Stimulated activated CD8-positive, alpha-beta memory T cell treated with anti-CD3 and anti-CD28 coated beads, Interleukin-4, amount 100 ng/mL, for 24 hours (primary cell): ENCODE measurements at places on chromosomes 13 and 19.
A peak's percentile ranks its signal among the peaks of the same experiment; 100 is the strongest.

DNA sequence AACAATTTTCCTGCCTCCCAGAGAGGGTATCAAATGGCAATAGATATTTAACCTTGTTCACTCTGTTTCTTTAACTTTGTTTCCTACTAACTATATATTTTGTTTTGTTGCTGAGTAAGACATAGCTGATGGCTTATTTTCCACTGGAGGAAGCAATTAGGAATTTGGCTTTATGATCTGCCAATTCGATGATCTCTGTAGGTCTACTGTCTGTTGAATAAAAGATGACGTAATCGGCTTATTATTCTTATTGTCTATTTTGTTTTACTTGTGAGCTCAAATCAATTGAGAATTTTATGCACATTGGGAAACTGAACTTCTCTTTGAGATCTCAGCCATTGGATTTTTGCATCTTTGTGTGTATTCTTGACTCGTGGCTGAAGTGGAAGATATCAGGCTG lies 862.6 kb downstream of the EFNB2 start:
- DNase-seq, result no peak

GRCh38 chr13:109760951-109761350 lies 25.4 kb downstream of the IRS2 start:
- DNase-seq, result no peak

GRCh38 chr19:2249010-2249866 lies at the start of gene AMH:
AMH (plus strand) TSS chr19:2249323; CDS start chr19:2249333, 10 bp downstream.
- DNase-seq, result no peak

- no peak for DNase-seq
Observed at GRCh38 chr13:98846521-98846920, 94.0 kb upstream of the SLC15A1 start.

GRCh38 chr13:80306337-80306972 lies 34.5 kb downstream of the SPRY2 start:
- DNase-seq, result no peak

GRCh38 chr13:94154367-94154766 lies 325.1 kb downstream of the DCT start:
- no peak for DNase-seq

- DNase-seq, result peak; percentile 72
Observed at GRCh38 chr13:44259045-44260027, 114.3 kb upstream of the SERP2 start.

- DNase-seq, result no peak
Observed at GRCh38 chr13:27043013-27043412, 128.6 kb downstream of the USP12 start.

DNA sequence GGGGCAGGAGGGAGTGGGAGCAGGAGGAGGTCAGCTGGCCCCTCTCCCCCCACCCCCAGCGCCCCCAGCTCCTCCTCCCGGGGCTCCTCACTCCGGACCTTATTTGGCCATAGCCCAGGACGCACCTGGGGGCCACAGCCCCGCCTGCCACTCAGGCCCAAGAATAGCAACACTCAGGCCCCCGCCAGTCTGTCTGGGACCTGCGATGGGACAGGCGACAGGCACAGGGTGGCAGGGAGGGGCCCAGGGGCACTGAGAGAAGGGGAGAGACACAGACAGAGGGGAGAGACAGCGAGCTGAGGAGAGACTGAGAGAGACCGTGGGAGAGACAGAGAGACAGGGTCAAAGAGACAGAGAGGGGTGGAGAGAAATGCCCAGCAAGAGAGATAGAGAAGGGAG lies 10.2 kb downstream of the JOSD2 start:
- no peak for DNase-seq

DNA sequence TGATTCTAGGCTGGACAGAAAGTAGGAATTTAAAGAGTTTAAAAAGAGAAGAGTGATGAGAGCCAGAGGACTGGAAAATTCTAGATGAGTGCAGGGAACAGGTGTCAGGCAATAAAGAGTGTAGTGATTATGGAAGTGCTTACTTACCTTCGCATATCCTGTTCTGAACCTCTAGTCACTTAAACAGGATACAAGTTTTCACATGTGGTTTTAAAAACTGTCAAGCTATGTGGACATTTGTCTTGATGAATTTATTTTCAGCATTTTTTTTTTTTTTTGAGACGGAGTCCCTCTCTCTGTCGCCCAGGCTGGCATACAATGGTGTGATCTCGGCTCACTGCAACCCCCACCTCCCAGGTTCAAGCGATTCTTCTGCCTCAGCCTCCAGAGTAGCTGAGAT lies 34.3 kb upstream of the IL17D start:
- DNase-seq, result no peak

DNA sequence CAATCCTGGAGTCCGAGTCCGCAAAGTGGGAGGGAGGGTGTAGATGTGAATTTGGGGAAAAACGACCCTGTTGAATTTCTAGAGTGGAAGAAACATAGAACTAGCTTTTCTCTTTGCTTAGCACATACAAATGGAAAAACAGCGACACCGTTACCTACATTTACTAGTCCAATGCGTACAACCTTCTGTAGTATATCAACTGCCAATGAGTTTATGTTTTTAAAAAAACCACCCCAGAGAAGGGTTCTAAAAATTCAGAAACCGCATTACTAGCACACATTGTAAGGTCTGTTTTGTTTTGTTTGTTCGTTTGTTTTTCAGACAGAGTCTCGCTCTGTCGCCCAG lies 332 bp upstream of the SUPT20H start:
- no peak for DNase-seq

GRCh38 chr13:24233351-24233901 lies 72.9 kb downstream of the SPATA13 start:
- no peak for DNase-seq

GRCh38 chr13:18235172-18235571 lies 946.5 kb downstream of the TUBA3C start:
- DNase-seq, result no peak

GRCh38 chr13:95485045-95485517 lies 67.4 kb upstream of the CLDN10 start:
- no peak for DNase-seq

GRCh38 chr13:21934284-21934683 lies 263.4 kb downstream of the FGF9 start:
- DNase-seq, result no peak

DNA sequence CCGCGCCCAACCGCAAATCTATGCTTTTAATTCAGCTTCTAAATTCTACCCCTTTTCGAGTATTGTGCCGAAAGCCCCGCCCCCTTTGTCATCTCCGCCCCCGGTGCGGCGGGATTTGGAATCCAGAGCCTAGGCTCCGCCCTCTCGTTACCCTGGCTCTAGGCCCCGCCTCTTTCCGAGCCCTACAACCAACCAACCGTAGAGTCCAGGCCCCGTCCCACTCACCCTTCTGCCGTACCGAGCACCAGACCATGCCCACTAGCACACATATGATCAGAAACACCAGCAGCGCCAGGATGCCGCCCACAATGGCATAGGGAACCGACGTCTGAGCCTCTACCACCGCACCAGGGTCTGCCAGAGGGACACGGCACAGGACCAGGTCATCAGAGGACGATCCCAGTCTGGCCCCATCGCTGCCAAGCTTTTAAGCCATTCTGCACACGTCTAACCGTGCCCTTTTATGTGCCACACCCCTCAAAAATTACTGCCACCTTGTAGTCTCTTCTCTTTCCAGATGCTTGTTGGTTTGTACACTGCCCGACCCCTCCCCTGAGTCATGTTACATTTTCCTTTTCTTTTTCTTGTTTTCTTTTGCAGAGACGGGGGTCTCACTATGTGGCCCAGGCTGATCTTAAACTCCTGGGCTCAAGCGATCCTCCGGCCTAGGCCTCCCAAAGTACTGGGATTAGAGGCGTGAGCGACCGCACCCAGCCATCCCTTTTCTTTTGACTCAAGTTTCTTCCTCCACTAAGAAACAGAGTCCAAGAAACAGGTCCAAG lies 4.7 kb upstream of the ZNF428 start:
- DNase-seq, result no peak

DNA sequence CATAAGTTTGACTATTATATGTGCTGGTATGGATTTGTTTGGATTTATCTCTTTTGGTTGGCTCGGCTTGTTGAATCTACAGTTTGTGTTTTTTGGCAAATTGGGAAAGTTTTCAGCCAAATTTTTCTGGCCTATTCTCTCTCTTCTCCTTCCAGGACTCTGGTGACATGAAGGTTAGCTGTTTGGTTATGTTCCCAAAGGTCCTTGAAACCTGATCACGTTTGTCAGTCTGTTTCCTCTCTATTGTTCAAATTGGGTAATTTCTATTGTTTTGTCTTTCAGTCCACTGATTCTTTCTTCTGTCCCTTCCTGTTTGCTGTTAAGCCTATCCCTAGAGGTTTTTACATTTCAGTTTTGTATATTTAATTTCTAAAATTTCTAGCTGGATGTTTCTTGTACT lies 81.5 kb upstream of the SHISA2 start:
- no peak for DNase-seq

- no peak for DNase-seq
Observed at GRCh38 chr13:106034201-106034600, 501.3 kb downstream of the EFNB2 start.

- DNase-seq, result no peak
Observed at GRCh38 chr19:27779954-27780353, 1433.0 kb downstream of the UQCRFS1 start.

GRCh38 chr13:45511310-45512097 lies 46.8 kb downstream of the COG3 start:
- no peak for DNase-seq

- DNase-seq, result no peak
Observed at GRCh38 chr13:46622630-46623256, 69.8 kb downstream of the LRCH1 start.

DNA sequence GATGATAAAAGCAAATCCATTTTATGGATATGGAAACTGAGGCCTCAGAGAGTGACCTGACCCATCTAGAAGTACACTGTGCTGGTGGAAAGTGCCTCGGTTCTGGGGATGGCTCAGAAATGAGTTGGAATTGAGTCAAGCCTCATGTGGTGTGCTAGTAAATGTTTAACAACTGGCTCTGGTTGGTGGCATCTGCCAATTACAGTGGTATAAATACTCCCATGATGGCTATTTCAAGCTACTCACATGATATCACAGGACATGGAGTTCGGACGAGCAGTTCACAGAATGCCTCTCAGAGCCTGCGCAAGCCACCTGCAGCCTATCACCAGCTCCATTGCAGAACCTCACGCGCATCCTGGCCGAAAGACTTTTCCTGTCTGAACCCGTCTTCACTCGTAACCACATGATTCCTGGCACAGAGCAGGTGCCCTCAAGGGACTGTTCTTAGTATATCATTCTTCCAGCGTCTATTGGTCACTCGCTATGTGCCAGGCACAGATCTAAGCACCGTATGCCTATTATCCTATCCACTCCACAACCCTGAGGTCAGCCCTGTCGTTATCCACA lies 9.1 kb downstream of the TMEM150B start:
- no peak for DNase-seq

DNA sequence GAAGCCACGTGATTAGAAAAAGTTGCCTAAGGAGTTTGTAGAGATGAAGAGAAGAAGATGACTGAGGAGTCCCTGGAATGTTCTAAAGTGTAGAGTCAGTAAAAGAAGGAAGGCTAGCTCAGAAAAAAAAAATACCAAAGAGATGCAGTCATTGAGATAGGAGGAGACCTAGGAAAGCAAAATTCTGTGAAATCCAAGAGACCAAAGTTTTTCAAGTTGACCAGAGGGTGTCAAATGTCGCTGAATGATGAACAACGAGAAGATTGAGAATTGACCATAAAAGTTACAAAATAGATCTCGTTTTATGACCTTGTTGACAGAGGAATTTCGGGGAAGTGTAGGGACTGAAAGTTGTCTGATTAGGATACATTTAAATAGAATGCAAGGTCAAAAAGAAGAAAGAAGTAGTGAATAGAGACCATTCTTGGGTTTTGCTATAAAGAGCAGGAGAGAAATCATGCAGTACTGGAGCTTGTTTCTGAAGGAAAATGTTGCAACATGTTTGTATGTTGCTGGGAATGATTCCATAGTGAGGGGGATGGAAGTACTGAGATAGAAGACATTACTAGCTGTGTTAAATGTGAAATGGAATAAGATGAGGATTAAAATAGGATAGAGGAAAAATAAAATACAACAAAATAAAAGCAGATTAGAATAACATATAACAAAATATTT lies 30.2 kb upstream of the HTR2A start:
- DNase-seq, result no peak

GRCh38 chr19:41935760-41936415 lies 7.6 kb upstream of the ERFL start:
- DNase-seq, result no peak

DNA sequence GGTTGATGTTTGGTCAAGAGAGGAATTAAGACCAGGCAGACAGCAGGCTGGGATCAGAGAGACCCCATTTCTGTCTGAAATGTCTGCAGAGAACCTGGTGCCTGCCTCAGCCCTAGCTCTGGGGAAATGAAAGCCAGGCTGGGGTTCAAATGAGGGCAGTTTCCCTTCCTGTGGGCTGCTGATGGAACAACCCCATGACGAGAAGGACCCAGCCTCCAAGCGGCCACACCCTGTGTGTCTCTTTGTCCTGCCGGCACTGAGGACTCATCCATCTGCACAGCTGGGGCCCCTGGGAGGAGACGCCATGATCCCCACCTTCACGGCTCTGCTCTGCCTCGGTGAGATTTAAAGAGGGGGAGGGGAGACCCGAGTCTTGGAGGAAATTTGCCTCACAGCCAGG lies at the start of gene LILRB4:
Gene LILRB4, plus strand, starts transcription at position 256 of the 400 bp plus-strand sequence. Its CDS starts 49 bp downstream, at position 305.
- no peak for DNase-seq

DNA sequence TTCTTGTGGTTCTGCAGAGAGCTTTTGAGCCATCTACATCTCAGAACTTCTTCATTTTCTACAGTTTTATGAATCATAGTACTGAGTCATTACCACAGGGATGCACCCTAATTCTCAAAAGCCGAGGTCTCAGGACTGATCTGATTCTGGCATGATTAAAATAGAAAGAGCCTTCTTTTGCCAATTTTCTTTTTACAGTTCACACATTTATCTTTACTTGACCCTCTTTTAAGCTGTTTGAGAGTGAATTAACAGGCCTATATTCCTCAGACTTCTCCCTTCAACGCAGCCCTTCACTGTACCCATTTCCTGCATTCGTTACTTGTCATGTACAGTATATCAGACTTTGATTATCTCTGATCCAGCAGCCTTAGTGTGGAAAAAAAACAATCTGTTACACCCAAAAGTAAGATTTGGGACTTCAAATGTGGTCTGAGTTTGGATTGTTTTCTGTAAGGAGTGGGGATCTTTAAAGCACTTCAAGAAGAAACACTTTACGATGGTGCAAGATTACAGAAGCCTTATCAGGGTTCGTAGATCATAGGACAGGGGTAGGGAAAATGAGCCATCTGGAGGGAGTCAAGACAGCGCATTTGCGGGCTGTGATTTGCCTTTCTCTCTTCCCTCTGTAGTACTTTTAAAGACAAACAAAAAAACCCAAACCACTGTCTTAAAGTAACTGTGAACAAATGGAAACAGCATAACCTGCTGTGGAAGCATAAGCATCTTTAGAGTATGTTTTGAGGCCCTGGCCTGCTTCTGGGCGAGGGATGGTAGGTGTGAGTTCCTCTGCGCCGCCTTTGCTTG lies 15.3 kb upstream of the GPR183 start:
- DNase-seq, result no peak

DNA sequence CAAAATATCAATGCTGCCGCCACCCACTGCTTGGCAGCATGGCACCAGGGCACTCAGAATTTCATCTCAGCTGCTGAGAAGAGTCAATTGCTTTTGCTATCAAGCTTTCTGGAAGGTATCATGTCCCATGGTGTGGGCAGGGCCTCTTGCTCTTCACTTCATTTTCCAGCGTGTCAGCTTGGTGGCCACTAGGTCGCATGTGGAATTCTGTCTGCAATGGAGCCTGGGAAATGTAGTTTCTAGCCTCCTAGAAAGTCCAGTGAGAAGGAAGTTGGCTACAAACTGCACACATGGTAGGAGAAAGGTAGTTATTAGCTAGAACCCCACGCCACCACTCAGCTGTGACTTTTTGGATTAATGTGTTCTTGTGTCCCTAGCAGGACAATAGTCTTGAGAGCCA lies 105.3 kb downstream of the MYO16 start:
- DNase-seq, result no peak
